ENCODE measurements at places on chromosomes 5 and 9.

- DNase-seq, result no peak
These were observed 145.8 kb upstream of the MEF2C start for GRCh38 chr5:89028595-89029285.

DNA sequence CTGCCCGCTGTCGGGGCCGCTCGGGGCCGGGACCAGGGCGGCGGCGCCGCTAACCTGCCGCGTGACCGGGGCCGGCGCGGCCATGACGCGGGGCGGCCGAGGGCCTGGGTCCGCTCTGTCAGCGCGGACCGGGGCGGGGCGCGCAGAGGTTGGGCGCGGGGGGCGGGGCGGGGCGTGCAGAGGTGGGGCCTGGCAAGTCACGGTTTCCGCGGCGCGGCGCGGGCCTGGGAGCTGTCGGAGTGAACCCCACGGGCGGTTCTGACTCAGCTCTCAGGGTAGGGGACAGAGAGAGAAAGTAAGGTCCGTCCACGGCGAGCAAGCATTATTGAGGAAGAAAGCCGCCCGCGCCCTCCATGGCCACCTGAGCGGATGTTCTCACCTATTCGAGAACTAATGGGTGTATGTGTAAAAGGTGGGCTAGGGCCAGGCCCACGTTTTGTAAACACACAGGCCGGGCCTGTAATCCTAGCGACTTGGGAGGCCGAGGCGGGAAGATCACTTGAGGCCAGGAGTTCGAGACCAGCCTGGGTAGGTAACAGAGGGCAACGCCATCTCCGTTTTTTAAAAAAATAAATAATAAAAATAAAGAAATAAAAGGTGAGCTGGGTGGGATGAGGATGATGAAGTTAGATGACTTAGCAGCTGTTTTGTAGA is at the start of gene PRXL2C:
PRXL2C (minus strand) TSS at position 120 of the 654 bp plus-strand sequence; CDS start at position 84, 36 bp downstream.
- peak; percentile 79 for DNase-seq

DNA sequence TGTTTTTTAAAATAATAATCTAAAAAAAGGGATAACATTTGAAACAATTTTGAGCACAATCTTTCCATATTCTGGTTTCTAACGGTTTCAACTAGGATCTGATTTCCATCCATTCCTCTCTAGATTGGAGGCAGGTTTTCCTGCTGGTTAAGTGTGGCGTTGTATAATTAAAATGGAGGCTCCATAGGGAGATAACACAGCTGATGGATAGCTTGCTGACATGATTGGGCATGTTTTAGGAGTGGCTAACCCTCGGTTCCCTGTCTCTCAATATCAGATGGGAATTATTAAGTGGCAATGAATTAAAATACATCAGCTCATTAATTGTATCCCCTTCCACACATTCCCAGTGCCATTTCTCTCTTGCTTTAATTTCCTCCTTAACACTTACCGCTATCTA is 209.0 kb downstream of the ALDH1A1 start:
- DNase-seq, result no peak

DNA sequence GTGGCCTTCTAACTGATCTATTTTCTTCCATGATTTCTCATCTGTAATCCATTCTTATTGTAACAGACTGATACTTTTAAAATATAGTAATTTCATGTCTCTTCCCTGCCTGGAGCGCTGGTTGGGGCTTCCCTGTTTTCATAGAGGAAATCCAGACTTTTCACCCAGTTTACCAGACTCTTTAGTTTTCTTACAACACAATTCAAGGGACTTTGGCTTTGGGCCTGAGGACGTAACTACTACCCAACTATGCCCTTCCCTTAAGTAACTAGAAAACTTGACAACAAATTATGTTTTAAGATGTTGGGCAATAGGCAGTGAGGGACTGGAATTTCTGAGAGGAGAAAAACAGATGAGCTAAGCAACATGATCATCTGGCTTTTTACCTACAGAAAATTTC is 289.6 kb downstream of the FGF10 start:
- DNase-seq, result no peak

GRCh38 chr5:127744241-127744640 is 41.0 kb downstream of the CCDC192 start:
- no peak for DNase-seq

DNA sequence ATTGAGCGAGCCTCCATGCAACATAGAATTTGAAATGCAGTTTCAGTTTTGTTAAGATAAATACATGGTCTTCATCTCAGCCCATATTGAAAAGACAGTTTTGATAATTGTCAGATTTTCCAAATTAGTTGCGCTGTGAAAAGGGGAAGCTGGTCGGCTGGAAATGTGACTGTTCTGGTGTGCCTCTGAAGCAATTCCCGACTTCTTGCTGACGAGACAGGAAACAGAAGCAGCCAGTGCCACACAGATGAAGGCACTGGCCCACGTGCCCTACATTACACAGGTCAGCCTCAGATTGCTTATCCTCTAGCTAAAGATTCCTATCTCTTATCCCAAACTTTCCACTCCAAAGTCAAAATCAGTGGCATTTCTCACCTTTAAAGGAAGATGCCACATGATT is 214.1 kb upstream of the TLE4 start:
- DNase-seq, result no peak

GRCh38 chr9:134949681-134950385 is 32.1 kb upstream of the FCN1 start:
- no peak for DNase-seq
